Lower leg skin (tissue), 4 donors: ENCODE measurements at places on chromosomes 3 and 15. TPM values are rescaled to one million over a fixed set of nuclear protein-coding genes. Genes with fewer than 3 reads are reported as not detected.

BFSP2 gene
- not detected for total RNA-seq

SH2D7 gene
- not detected for total RNA-seq

DUOXA1 gene
- 93.6 TPM for total RNA-seq

NRROS gene
- 3.1 TPM for total RNA-seq

C3orf85 gene
- not detected for total RNA-seq

OCA2 gene
- total RNA-seq: 15.6 TPM

LRRC2 gene
- total RNA-seq: 3.2 TPM

CXCR6 gene
- total RNA-seq: 1.6 TPM

SLC12A1 gene
- not detected for total RNA-seq

RASSF1 gene
- 50.0 TPM for total RNA-seq

GRCh38 chr15:64883997-64884511, 27.6 kb upstream of the ANKDD1A start:
- DNase-seq: peak; percentile 95

- DNase-seq: no peak
Measured at GRCh38 chr3:102374863-102375634, 59.8 kb upstream of the ZPLD1 start.

- DNase-seq: no peak
Measured at GRCh38 chr3:10940106-10940505, 52.4 kb upstream of the SLC6A1 start.

GRCh38 chr15:70628549-70628896, 134.8 kb downstream of the UACA start:
- DNase-seq: no peak

DNA sequence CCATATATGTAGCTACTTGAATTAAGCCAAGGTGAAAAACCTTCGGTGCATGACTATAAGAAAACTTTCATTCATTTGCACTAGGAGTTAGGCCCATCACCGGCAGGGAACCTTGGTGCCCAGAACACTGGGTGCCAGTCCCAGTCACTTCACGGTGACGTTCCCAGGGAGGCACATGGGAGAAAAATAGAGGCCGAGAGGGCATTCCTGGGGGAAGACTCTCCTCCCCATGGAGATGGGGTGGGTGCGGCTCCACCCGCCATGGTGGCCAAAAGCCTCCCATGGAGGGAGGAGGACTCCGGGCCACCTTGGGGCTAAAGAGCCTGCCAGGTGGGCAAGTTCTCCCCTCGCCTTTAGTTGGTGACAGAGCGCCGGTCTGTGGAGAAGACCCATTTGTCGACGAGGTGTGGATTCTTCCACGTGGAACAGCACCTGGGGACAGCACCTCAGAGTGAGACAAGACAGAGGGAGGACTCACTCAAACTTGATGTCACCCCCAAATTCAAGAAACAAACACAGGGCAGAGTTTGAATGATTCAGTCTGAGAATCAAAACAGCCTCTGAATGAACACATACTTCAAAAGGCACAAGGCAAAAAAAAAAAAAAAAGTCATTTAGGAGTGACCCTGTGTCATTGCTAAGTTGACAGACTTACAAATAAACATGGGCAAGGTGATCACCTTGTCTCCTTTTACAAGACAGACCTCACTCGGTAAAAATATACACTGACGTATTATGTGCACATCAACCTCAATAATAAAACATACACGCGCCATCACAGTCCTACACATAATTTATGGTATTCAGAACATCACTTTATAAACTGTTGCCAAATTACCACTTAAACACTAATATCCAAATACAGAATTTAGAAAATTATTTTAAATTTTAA, 38.6 kb downstream of the ZXDC start:
- DNase-seq: no peak

DNA sequence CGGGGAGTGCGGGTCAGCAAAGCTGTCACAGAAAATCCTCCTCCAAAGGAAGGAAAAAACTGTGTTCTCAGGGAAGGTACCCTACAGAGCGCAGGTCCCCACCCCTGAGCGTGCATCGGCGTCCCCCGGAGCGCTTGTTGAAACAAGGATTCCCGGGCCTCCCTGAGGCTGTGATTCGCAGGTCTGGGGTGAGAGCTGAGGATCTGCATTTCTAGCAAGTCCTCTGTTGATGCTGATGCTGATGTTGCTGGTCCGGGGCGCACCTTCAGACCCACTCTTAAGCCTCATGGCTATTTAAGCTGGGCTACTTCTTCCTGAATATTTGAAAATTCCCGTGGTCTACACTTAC, 226.2 kb upstream of the IGF1R start:
- no peak for DNase-seq

DNA sequence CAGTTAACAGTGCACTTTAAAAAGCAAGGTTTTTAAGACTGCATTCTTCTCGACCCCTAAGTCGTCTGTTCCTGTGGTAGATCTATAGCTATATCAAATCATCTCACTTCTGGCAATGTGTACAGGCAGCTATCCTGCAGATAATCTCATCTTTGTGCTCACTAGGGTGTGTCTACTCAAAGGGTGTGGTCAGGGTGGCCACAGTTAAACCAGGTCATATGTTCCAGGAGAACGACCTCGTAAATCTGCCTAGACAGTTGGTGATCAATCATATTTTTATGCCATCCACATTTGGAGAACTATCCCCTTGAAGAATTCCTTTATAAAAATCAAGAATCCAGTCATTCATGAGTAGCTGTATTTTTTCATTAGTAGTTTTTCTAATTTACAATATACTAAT, 3.0 kb downstream of the VEPH1 start:
- DNase-seq: no peak

GRCh38 chr3:134363381-134363755, 10.9 kb downstream of the AMOTL2 start:
- no peak for DNase-seq

DNA sequence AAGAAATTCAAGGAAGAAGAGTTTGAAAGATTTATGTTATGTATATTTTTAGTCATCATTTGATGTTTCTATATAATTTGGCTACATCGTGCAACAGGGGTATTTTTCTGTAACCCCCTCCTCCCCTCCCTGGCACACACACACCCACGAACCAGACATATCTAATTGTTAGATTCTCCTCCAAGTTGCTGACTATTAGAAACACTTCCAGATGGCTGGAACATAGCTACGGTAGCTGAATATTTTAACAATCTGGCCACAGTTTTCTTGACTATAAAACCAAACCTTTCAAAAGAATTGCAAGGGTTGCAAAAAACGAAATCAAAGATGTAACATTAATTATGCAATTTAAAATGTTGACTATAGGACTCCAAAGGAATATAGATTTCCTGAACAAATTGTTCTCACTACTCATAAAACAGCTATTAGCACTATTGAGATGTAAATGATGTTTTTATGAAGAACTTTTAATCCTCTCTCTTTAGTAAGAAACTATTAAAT, 154.4 kb downstream of the CHL1 start:
- no peak for DNase-seq

DNA sequence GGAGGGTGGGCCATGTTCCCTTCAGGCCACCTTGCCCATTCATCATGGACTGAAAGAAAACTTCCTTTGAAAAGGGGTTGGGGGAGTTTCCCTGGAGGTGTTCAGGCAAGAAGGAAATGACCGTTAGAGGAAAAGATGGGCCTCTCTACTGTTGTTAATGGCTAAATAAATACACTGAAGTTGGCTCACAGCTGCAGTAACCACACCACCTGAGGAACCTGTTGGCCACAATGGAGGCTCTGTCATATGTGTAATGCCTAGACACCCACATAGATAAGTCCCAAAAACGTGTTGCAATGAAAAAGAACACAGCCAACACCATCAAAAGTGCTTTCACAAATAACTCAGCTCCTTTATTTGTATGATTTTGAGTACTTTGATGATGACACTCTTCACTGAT, 38.2 kb upstream of the FAM3D start:
- no peak for DNase-seq

GRCh38 chr15:98387866-98388265, 260.5 kb upstream of the IGF1R start:
- no peak for DNase-seq
